ENCODE measurements at places on chromosomes 4 and X.

DNA sequence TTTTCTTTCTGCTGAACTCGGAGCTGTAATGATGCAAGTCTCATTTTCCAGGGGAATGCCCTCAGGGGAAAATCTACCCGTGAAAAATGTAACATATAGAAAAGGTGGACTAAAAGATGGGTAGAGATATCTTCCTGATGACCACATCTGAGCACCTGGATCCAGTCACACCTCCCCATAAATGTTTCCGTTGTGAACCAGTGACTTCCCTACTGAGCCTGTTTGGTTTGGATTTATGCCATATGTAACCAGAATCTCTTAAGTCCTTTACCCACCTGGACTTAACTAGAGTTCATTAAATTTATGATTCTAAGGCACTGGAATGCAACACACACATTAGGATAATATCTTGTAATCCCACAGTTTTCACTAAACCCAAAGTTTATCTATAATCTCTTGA, 171.1 kb downstream of the ZNF330 start:
- DNase-seq, result no peak

GRCh38 chr4:99323756-99324155, 2.6 kb upstream of the ADH1B start:
- no peak for DNase-seq

DNA sequence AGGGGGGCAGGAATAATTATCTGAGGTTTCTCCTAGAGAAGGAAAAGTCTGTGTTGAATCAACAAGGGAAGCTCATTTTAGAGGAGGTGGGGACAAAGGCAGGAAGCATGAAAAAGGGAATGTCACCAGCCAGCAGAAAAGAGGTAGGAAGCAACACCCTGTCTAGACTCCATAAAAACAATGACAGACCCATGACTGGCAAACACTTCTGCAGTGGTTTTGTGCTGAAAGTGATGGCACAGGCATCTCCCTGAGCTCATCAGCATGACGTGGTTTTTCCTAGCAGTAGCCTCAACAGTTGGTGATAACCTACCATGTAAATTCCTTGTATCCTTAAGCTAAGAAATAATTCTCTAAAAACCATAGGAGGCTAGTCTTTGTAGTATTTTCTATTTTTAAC, 110.7 kb upstream of the GALNT7 start:
- DNase-seq, result no peak

DNA sequence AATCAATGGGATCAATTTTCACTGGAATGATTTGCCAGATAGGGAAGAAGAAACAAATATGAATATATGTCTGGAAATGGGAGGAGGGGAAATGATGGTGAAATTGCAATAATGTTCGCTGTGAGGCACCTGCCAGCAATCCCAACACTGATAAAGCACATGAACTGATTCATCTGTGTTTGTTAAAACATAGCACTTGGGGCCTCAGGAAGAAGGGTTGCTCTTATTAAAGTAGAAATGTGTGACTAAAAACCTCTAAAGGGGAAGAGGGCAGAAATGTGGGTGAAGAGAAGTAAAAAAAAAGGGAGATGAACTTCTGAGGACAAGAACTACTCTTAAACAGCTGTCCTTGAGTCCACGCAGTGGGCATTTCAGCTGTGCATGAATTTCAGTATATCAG, 101.4 kb downstream of the C4orf51 start:
- no peak for DNase-seq

- no peak for DNase-seq
These were observed 443.1 kb downstream of the HNRNPD start for GRCh38 chr4:81930506-81931238.

DNA sequence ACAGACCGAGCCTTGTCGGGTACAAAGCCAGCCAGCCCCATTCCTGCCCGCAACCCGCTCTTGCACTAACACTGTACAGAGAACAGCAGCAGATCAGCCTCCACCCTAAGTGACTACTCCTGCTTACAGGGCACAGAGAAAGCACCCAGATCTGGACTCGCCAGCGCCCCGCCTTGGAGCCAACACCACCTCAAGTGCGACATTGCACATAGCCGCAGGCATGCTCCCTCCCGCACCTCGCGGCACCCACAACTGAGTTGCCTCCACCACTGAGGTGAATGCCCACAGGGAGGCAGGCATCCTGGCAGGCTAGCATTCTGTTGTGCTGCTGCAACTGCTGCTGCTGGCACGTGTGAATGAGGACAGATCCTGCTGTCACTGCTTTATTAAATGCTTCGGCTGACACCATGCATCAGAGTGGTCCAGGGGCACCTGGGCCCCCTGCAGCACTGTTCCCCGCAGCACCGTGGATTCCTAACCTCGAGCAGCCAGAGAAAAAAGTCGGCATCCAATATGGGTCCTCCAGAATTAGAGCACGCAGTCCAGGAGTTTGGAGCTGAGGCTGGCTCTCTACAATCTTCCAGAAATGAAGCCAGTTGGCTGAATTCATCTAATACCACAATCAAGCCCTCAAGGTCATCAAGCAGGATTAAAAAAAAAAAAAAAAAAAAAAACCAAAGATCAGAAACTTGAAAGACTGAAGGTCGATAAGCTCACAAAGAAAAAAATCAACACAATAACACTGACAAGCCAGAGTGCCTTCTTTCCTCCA, 352.9 kb downstream of the GASK1B start:
- DNase-seq, result no peak

- no peak for DNase-seq
These were observed 310.5 kb upstream of the GIMD1 start for GRCh38 chr4:106679063-106679462.

GRCh38 chr4:6773106-6773505, 9.4 kb upstream of the KIAA0232 start:
- no peak for DNase-seq

DNA sequence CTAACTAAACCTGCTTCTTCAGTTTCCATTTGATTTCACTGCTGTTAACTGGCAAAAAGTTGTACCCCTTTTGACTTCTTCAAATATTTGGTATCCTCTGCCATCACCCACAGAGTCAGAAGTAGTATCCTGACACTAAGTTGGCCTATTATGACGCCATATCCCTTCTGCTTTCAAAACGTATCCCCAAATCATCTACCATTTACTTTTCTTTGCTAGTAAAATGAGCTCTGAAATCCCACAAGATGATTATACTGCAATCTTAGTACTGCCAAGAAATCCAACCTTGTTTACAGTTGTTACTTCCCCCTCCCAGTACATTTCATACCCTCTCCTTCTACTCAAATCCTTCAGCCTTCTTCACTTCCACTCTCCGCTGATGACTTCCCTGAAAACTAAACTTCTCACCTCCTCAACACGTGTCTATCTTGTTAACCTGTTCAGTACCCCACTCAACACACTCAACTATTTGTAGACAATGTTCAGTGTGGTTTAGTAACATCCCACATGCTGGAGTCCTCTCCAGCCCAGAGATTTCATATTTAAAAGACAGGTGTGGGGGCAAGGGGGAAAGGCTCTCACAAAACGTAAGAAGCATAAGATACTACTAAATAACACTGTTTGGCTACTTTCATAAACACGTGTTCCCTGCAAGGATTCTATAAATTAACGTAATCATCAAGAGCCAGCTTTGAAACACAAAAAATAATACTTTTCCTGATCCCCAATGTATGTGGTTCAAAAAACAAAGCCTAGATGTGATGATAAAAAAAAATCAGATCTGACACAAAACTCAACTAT, 1.3 kb downstream of the NAF1 start:
- no peak for DNase-seq

DNA sequence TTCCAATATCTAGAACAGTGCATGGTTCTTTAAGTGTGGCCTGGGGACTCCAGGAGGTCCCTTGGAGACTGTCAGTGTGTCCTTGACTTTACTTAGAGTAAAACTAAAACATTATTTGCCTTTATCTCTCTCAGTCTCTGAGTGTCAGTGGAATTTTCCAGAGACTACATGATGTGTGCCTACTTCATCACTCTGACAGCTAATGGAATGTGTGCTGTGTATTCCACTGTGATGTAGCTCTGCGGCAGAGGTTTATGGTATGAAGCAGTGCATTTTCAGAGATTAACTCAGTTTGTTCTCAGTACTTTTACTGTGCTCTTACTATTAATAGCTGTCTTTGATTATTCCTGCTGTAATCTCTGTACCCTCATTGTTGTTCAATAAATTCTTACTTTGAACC, 85.6 kb downstream of the MANBA start:
- no peak for DNase-seq

- no peak for DNase-seq
These were observed 11.1 kb downstream of the GASK1B start for GRCh38 chr4:158161551-158162354.

- DNase-seq, result no peak
These were observed 308.9 kb downstream of the DTHD1 start for GRCh38 chr4:36590343-36590742.

- no peak for DNase-seq
These were observed 36.9 kb upstream of the ATOH1 start for GRCh38 chr4:93791570-93792195.

GRCh38 chr4:76589402-76589801, 154.4 kb downstream of the SHROOM3 start:
- DNase-seq, result no peak

GRCh38 chrX:137363559-137363958, 202.4 kb upstream of the ZIC3 start:
- DNase-seq, result no peak

GRCh38 chr4:157217708-157218107, 2.8 kb upstream of the GRIA2 start:
- no peak for DNase-seq

DNA sequence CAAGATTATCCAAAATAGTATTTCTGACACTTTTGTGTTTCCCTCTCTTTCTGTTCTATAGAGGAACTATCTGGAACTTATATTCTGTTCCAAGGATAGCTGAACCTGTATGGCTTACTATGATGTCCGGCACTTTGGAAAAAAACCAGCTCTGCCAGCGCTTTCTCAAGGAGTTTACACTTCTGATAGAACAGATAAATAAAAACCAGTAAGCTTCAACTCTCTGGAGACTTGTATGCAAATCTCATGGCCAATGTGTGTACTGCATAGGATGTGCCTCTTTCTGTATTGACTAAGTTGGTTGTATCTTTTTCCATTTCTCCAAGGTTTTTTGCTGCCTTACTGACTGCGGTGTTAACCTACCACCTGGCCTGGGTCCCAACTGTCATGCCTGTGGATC, 92.5 kb downstream of the FNIP2 start:
- DNase-seq, result no peak

- DNase-seq, result no peak
These were observed 78.8 kb upstream of the GPR174 start for GRCh38 chrX:79065696-79066095.

DNA sequence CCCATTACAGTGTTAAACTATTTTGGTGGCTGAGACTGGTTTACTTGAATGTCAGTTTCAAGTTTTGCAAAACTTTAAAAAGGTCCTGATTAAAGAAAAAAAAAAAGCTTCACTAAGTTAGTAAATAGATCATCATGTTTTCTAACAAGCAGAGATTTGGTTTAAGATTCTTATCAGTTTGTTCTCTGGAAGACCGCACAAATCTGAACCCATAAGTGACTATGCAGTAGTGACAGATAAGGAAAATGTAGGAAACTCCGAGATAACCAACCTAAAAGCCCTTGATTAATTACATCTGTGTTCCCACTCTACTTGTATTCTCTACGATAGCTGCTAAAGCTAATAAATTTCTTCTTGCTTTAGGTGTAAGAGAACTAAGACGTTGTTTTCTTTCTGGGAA, 1799.8 kb upstream of the ADGRL3 start:
- DNase-seq, result no peak

GRCh38 chr4:8238036-8238511, 31.5 kb upstream of the HTRA3 start:
- DNase-seq, result no peak

DNA sequence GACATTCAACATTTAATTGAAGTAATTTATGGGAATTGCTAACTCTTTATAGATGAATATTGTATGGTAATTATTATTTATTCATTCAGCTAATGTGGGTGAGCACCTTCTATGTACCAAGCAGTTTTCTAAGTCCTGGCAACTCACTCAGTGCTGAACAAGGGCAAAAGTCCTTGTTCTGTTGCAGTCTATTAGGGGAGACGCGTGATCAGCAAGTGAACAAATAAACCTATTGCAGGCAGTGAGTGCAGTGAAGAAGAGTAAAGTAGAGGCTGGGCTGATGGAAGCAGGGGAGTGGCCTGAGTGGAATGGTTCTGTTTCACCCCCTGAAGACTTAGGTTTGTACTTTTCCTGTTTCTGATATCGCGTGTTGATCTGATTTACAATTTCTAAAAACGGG, 214.3 kb downstream of the RAPGEF2 start:
- DNase-seq, result no peak

DNA sequence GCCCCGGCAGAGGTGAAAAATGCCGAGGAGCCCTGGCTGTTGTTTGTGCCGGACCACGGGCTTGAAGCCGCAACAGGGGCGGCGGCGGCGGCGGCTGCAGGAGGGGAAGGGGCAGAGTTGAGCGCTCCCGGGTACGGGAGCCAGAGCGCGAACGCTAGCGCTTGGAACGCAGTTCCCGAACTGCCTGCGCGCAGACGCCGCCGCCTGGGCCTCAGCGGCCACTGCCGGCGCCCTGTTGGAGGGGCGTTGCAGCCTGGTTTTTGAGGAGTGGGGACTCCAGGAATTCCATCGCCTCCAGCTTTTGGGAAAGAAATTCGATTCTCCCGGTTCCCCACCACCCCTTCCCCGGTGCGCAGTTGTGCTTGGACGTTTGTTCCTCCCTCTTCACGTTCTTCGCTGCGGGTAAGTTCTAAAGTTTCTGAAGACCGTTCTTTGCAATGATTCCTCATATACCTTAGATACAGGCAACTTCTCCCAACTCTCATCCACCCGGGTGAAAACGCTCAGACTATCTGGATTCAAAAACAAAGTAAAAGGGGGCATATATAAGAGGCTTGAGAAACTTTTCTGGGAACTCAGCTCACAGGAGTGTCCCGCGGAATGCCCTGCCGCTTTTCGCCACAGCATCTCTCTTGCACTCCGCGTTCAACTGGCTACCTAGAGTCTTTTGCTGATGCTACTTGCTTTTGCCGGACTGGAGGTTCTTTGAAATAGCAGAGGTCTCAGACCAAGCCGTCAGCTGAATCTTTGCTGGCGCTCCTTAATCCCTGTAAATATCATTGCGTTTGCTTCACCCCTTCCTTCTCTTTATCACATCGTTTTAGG, 1.0 kb downstream of the FAT4 start:
- no peak for DNase-seq

- DNase-seq, result no peak
These were observed 319.1 kb downstream of the TENM3 start for GRCh38 chr4:182562350-182562749.

GRCh38 chrX:133846311-133846710, 139.1 kb downstream of the GPC3 start:
- no peak for DNase-seq

DNA sequence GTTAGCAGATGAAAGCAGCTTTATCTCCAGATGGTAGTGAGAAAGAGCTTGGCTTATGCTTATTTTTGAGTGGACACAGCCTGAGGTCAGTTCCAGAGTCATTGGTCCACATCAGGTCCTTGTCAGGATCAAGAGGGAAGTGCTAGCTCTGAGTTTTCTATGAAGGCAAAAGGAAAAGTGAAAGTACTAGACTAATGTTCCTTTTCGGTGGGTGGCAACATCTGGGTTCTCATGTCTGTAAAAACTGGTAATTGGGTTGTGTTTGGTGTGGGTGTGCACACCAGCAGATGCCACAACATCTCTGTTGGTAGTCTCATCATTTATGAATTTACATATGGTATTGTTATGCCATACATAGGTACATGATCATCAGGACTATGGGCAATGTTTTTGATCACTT, 210.5 kb downstream of the PWWP3B start:
- no peak for DNase-seq

GRCh38 chr4:173233857-173234256, 65.2 kb downstream of the GALNT7 start:
- DNase-seq, result no peak
